ENCODE measurements at places on chromosomes 12 and 14.

GRCh38 chr12:66033151-66033550, 97.4 kb downstream of the LLPH start:
- no peak for DNase-seq

GRCh38 chr14:89126461-89126860, 290.6 kb downstream of the FOXN3 start:
- DNase-seq, result no peak

DNA sequence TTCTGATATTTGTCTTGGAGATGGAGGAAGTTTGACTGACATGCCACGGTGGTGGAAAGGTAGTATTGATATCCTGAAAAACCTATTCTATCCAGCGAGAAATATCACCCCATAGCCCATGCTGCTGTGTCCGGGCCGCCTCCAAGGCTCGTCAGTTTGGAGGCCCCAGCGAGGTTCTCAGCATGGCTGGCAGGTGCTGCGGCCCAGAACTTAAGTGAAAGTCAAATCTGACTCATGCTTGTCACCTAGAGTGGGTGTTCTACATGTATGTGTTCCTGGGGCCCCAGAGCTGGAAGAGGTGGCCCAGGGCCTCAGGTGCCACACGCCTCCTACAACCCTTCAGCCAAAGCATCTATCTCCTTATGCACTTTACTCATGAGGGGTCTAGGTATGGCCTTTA, 92.9 kb downstream of the GCH1 start:
- DNase-seq, result no peak

DNA sequence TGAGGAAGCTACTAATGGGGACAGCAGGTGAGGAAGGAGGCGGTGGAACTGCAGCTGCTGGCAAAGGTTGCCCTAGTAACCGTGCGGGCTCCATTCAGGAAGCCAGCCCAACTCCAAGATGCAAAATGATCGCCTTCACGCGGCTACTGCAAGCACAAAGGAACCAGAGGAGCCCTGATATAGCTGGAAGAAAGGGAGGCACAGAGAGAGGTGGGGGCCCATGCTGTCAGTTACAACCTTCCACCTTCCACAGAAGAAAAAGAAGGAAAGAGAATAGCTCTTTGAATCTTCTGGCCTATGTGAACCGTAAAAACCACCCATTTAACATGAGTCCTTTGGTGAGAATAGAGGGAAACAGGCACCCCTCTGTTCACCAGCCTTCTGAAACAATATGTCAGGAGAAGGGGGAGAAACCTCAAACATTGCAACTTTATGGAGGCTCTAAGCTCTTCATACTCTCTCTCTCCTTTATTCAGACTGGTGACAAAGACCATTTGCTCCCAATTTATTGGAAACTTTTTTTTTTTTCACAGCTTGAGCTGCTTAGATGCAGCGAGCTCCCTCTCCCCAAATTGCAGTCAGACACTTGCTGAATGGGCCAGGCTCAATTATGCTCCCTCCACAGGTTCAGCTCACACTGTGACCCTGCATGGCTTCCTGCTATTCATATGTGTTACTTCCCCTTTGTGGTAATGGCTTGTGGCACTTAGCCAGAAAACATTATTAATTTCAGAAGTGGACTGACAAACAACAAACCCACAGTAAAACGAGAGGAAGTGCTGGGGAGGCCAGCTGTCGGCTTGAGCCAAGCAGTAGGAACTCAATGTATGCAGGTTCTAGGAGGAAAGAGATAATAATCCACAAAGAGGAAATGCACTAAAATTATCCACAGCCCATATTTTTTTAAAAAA, 6.2 kb downstream of the DUSP6 start:
- DNase-seq, result no peak

DNA sequence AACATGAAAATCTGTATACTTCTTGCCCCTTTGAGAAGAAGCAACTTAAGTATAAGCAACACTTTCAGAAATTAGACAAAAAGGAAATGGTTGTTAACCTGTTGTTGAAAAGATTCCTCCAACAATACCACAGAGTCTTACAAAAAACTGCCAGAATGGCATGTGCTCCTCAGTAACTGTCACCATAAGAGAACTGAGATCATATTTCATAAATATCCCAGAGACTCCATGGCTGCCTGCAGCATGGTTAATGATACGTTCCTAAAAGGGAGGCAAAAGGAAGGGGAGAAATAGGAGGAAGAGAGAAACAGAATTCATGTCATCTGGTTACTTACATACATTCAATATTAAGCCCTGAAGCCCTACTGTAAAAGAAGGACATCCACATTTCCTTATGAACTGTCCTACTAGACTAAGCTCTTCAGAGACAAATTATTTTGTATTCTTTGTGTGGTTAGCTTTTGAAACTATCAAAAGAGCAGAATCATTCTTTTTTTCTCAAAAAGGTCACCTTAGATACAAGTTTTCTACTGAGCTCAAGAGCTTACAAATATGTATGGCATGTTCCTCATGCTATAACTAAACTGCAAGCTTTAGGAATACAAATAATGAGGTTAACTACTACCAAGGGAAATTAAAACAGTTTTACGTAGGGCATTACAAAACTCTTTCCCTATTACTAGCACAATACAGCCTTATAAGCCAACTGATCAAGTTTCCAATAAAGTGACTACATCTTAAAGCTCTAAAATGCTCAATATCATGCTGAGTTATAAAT, 37.8 kb downstream of the ERGIC2 start:
- DNase-seq, result no peak

GRCh38 chr14:68790644-68791077, 2.2 kb downstream of the ZFP36L1 start:
- no peak for DNase-seq

DNA sequence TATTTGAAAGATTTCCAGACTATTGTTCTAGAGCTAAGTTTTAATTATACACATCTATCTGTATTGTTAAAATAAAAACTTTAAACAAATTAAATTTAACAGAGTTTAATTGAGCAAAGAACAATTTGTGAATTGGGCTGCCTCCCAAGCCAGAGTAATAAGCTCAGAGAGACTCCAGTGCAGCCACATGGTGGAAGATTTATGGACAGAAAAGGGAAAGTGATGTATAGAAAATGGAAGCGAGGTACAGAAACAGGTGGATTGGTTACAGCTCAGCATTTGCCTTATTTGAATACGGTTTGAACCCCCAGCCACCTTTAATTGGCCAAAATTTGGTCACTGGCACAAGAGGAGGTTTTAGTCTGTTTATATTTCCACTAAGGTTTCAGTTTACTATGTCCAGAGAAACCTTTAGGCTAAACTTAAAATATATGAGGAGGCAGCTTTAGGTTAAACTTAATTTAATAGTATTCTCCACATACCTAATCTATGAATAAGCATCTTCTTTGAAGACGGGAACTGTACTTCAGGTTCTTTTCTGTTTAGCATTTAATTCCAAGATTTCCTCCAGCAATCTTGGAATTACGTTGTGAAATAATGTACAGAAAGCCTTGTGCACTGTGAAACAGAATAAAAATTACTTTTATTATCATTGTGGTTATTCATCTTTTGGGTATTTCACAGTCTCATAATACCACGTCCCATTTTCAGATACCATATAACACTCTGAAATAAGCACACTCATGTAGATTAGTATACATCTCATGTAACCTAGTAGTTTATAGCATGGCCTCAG, 19.4 kb downstream of the SRGAP1 start:
- DNase-seq, result no peak

GRCh38 chr12:103665971-103666370, 78.9 kb downstream of the STAB2 start:
- DNase-seq, result no peak

- DNase-seq, result no peak
Observed at GRCh38 chr12:89163918-89164317, 188.4 kb downstream of the DUSP6 start.

- no peak for DNase-seq
Observed at GRCh38 chr12:73863546-73863945, 674.1 kb upstream of the ATXN7L3B start.

DNA sequence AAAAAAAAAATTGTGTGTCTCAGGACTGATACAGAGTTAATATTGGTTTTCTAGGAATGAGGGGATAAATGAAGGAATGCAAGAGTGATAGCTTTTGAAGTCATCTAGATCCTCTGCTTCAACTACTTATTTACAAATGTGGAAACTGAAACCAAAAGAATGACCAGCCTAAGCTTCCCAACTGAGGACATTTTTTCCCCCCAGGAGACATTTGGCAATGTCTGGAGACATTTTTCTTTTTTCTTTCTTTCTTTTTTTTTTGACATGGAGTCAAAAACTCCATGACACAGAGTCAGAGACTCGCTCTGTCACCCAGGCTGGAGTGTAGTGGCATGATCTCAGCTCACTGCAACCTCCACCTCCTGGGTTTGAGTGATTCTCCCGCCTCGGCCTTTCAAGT, 15.3 kb downstream of the DLK1 start:
- no peak for DNase-seq

DNA sequence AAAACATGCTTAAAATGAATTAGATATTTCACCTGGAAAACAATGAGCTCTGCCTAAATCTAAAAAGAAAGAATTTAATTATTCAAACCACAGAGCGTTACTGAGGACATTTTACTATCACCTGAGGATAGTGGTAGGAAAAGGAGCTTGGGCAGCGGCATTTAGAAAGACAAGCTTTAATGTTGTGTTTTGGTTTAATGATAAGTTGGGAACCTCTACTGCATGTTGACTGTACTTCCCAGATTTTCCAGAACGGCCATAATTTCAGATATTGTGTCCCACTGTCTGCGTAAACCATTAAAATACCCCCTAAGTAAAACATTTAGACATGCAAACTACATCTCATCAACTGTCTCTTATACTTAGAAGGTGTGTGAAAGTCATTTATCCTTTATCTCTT, 55.4 kb downstream of the CPM start:
- DNase-seq, result no peak

- no peak for DNase-seq
Observed at GRCh38 chr14:104689881-104690711, 678 bp downstream of the INF2 start.

DNA sequence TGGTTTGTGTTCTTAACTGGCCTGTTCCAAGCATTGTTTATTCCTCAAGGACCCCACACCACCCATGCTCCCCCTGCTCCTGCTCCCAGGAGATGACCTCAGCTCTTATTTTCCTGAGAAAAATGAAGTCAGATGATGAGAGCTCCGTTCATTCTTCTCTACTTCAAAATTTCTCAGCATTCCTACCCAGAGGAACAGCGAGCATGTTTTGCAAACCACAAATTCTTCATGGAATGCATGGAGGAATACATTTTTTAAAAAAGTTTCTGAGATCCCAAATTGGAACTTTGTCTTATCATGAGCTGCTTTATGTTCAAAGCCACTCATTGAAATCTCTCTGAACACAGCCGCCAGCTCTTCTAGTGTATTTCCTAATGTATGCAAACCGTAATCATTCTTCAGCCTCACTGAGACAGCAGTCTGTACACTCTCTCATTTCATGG, 44.9 kb downstream of the SYNE2 start:
- DNase-seq, result no peak

- DNase-seq, result no peak
Observed at GRCh38 chr14:71143381-71144290, 236.4 kb downstream of the PCNX1 start.

- DNase-seq, result no peak
Observed at GRCh38 chr14:36517242-36518030, 2.6 kb downstream of the NKX2-1 start.

DNA sequence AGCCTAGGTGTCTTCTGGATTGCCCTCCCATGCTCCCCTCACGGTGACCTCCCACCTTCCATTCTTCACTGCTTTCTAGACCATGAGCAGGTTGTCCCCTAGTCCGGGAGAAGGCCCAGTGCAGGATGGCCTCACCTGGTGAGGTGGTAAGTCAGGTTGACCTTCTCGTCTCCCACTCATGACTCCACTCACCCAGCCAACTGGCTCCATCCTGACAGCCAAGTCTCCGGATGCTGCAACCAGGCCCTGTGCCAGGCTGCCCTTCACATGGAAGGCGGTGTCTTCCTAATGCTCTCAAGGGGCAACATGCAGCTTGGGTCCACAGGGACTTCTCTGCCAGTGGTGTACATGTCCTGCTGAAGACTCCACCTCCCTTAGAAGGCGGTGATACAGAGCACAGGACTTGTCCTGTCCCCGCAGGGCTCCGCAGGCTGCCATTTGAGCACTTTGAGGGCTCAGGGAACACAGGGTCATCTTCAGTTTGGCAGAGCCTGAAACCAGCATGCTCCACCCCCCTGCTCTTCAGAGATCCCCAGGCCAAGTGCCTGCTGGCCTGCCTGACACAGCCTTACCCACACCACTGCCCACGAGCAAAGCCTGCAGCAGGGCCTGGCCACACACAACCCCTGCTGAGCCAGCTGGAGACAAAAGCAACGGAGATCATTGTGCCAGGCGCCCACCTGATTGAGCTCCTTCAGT, 25.4 kb downstream of the BATF start:
- DNase-seq, result no peak

DNA sequence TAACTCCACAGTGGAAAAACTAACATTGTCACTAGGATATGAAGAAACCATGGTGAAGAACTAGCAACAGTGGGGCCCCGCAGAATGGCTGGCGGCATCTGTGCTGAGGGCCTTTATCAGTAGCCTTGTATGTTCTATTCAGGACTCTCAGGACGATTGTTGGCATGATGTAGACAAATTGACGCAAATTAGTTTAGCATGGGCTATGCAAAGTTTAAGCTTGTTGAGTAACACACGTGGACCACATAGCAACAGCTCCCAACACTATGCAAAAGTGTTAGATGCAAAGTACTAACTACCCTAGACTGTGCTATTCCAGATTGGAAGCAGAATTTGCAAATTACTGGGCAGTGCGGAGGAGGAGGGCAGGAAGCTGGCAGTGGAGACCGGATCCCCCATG, 38.2 kb upstream of the TMEM263 start:
- DNase-seq, result no peak

GRCh38 chr14:48686650-48687049, 899.5 kb downstream of the RPS29 start:
- no peak for DNase-seq

DNA sequence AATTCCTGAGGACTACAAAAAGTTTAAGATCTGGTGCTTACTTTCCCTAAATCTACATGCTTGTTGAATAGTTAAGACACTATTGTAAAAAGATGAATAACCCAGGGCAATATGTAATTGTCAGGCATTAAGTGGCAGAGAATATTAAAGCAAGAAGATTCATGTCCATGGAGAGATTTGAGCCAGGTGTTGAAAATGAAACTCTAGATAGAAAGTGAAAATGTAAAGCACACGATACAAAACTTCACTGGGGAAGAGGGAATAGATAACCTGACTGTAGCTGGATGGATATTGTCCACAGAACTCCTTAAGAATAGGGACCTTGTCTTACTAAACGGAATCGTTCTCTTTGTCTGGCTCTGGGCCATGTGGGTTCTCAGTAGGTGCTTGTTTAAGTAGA, 5.0 kb downstream of the CAND1 start:
- no peak for DNase-seq

- peak; percentile 27 for DNase-seq
Observed at GRCh38 chr12:112900298-112901145, 6.2 kb upstream of the OAS1 start.

DNA sequence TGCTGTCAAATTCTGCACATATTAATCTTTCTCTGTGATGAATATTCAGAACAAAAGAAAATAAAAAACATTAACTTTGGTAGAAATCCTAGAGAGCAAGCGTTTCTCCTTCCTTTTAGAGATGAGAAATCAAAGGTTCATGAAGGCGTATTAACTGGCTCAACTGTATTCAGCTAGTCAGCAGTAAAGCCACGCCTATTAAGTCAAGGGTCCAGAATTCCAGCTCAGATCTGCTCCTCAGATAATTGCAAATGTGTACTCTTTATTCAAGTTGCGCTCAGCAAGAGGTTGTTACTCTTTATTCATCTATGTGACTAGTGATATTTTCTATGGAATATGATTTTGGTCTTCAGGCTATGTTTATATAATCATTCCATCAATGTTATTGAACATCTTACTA, 13.1 kb upstream of the POC1B start:
- DNase-seq, result no peak

- DNase-seq, result no peak
Observed at GRCh38 chr14:89185919-89186855, 230.8 kb downstream of the FOXN3 start.
